ENCODE measurements at places on chromosomes 1 and 21.

GRCh38 chr1:41738006-41738405 lies 180.7 kb downstream of the HIVEP3 start:
- DNase-seq = no peak

- no peak for DNase-seq
Observed at GRCh38 chr1:226958300-226958699, 18.2 kb downstream of the COQ8A start.

- no peak for DNase-seq
Observed at GRCh38 chr1:20702416-20702815, 15.4 kb downstream of the KIF17 start.

DNA sequence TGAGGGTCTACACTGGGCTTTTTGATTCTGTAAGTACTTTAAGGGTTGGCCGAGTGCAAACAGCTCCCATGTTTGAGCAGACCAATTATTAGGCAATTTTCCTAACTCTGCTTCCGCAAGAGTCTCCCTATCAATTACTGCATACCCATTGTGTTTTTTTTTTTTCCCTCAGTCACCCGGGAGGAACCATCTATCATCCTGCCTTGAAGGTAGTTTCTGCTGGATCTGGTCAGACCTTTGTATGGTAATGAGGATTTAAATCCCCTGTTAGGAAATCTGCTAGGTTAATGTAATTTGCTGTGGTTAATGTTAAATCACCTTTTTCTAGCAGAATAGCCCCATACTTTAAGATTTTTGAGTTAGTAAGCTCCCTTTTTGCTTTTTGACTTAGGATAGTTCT lies 40.8 kb upstream of the WARS2 start:
- no peak for DNase-seq
